Myocyte (in vitro differentiated cells): ENCODE measurements at places on chromosomes 6 and 20.

DNA sequence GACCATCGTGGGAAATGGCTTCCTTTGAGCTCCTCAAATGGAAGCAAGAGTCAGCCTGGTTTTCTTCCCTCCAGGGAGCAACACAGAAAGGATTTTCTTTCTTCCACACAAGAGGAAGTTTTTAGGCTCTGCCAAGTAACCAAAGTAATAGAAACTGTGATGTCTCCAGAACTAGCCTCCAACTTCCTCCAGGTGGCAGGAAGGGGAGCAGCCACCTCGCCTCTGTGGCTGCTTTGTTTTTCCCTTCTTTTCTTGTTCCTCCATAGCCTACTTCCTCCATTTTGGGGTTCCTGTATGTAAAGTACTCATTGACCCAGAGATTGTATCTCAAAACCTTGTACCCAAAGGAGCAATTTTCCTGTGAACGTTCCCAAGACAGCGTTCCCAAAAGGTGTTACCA lies 32.7 kb upstream of the CCR6 start:
- DNase-seq: no peak

- peak; percentile 3 for DNase-seq
Measured at GRCh38 chr6:38997128-38997761, 51.3 kb upstream of the GLP1R start.

GRCh38 chr6:39791850-39792539 lies at the start of gene DAAM2:
Gene DAAM2, plus strand, starts transcription at chr6:39792376. Its CDS starts 63,927 bp downstream, at chr6:39856303.
- peak; percentile 61 for DNase-seq

DNA sequence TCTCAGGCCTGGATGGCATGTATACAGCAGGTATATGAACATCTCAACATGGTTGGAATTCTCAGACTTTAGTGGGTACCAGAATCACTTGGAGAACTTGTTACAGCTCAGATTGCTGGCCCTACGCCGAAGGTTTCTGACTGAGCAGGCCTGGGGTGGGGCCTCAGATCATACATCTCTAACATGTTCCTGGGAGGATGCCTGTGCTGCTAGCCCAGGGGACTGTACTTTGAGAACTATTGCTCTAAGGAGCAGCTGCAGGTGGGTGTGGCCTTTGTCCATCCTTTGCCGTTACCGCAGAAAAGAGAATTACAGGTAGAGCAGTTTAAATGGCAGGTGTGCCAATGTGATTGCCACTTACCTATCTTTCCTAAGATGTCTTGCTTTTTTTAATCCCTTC lies 310.5 kb upstream of the JAG1 start:
- DNase-seq: no peak

- DNase-seq: no peak
Measured at GRCh38 chr6:33383427-33384185, 8.0 kb upstream of the KIFC1 start.

- peak; percentile 43 for DNase-seq
Measured at GRCh38 chr6:152636021-152636608, 1.0 kb downstream of the SYNE1 start.

- DNase-seq: no peak
Measured at GRCh38 chr6:80733641-80734040, 627.2 kb downstream of the BCKDHB start.

DNA sequence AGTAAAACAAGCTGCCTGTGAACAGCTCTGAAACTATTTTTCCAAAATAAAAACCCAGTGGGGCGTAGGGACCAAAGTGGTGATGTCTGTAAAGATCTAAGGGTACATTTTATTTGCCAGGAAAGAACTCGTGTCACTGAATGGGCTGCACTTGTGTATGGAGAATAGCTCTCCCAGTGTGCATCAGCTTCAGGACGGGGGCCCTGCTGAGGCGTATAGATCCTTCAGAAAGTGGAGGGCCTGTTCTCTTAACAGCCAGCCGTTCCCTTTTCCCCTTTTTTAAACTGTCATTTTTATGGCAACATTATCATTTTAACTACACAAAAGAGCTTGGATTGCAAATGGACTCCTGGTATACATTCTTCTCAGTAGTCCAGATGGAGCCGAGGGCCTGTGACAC lies 137.3 kb downstream of the TMEM242 start:
- no peak for DNase-seq

DNA sequence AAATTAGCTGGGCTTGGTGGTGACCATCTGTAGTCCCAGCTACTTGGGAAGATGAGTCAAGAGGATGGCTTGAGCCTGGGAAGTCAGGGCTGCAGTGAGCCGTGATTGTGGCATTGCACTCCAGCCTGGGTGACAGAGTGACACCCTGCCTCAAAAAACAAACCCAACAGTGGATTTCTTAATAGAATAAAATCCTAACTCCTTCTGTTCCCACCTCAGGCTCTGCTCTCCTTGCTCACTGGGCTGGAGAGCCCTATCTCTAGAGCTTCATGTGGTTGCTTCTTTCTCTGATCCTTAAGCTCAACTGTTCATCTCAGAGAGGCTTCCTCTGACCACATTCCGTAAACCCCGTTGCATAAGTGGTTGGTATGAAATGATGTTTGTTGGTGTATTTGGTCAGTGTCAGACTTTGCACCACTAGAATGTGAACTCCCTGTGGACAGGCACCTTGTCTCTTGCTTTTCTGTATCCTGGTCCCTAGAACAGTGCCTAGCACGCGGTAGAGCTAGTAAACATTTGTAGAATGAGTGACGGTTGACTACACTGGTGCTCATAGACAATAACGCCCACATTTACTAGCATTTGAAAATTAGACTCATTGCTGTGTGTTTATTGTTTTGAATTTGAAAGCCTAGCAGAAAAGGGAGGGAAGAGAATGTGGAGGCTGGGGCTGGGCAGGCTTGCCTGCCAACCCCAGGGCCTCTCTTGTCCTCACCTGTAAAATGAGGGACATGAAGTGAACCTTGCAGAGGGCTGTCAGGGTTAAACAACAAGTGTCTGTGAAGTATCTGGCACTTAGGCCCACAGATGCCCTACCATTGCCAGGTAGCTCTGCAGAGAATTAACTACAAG lies 4.2 kb downstream of the MAPRE1 start:
- peak; percentile 43 for DNase-seq

DNA sequence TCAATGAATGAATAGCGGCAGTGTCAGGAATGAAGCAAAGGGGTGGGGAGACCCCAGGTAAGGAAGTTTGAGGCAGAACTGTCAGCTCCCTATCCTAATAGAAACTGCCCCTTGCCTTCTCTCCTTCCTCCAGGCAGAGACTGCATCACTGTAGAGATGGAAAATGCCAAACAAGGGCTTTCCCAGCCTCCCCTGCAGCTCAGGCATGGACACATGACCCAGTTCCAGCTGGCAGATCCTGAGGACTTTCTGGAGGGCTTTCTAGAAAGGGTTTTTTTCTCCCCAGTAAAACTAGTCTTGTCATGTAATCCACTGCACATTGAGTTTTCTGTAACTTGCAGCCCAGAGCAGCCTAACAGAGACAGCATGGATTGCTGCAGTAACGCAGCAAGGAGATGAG lies 17.9 kb upstream of the PNPLA1 start:
- DNase-seq: no peak

- no peak for DNase-seq
Measured at GRCh38 chr20:23032750-23033078, 2.4 kb upstream of the SSTR4 start.

- DNase-seq: peak; percentile 69
Measured at GRCh38 chr6:139996253-139996834, 621.9 kb upstream of the CITED2 start.

DNA sequence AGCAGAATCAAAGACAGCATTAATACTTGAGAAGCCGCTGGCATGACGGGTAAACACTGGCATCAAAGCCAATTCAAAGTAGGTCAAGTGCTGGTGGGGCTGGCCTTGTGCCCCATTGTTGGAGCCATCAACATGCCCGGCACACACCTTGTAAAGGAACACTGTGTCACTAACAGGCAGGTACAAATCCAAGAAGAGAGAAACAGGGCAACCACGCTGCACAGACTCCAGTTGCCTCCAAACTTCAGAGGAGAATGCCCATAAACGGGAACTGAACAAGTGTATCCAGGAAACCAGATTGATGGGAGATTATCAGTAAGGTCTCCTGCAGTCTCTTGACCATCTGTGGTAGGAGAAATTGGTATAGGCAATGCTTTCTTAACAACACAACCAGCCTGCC lies 127.0 kb upstream of the STXBP5 start:
- DNase-seq: no peak

- no peak for DNase-seq
Measured at GRCh38 chr6:143765422-143766184, 77.5 kb upstream of the LTV1 start.

DNA sequence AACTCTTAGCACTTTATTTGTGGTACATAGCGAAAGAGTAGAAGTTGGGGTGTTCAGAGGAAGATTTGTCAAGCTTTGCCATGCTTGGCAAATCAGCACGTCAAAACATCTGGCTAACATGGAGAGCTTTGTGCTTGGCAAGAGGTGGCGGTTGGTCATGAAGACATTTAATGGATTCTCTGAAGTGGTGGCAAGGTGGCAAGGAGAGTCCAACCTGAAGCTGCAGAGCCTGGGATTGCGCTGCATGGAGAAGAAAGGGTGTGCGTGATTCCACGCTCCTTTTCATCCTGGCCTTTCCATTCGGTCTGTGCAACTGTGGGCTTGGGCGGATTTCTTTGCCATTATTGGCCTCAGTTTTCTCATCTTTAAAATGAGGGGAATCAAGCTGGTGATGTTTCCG lies 3.1 kb downstream of the PYGB start:
- no peak for DNase-seq

- no peak for DNase-seq
Measured at GRCh38 chr6:63886341-63886740, 250.7 kb downstream of the PHF3 start.

DNA sequence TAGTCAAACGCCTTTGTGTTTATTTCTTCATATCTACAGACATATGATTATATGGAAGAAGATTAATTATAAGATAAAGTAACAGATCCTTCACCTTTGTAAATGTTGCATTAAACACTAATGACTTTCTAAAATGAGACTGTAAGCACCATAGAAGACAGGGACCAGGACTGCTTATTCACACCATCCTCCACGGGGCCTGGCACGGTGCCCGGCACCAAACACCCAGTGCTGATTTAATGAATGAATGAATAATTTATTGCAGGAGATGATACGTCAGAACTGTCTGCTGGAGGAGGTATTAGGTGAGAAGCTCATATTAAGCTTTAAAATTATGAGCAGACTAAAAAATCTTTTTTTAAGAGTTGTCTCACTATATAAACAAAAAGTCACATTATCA lies 88.3 kb downstream of the SLX4IP start:
- DNase-seq: no peak

- no peak for DNase-seq
Measured at GRCh38 chr20:11675920-11676629, 241.6 kb upstream of the BTBD3 start.

- peak; percentile 40 for DNase-seq
Measured at GRCh38 chr6:125078602-125079321, 74.8 kb upstream of the TPD52L1 start.

DNA sequence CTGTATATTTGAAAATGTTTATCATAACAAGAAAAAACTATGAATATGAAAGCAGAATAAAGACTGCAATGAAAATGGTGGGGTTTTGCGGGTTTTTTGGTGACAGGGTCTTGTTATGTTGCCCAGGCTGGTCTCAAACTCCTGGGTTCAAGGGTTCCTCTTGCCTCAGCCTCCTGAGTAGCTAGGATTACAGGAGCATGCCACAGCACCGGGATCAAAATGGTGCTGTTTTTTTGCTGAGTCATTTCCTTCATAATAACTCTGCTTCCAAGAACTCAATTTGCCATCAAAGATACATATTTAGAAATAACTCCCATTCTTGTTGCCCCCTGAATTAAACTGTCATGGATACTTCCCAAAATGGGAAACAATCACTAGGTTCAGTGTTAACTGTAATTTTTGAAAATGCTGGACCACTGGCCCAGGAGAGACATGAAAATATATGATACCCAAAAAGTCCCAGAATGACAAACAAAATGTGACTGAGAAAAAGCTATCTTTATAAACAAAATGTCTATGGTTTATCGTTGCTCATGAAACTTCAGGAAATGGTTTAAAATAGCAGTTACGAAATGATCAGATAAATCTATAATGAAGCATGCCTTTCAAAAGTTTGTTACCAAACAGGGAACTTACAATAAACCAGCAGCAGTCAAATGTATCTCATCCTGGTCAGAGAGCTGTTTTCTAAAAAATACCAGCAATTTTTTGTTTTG lies 32.2 kb downstream of the ILRUN start:
- DNase-seq: peak; percentile 26

DNA sequence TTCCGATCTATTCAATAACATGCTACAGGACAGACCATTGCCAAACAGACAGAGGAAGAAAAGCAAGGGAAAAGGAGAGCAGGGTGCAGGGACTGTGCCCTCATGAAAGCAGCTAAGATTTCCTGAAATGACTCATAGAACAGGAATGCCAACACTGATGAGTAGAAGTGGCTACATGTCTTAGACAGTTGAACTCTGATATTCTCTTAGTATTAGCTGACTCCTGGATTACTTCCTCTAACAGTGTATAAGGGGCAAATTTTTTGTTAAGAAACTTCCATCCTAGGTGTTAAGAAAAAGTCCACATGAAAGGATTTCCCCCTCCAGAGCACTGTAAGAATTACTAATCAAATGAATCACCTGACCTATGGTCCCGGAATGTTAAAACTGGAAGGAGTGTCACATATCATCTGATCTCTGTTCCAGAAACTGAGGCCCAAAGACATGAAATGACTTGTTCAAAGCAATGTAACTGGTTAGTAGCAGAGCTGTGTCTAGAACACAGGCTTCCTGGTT lies 224.9 kb downstream of the IBTK start:
- peak; percentile 76 for DNase-seq

GRCh38 chr6:20129290-20130088 lies 82.8 kb downstream of the MBOAT1 start:
- DNase-seq: no peak

GRCh38 chr20:33475381-33476152 lies 14.3 kb upstream of the CBFA2T2 start:
- DNase-seq: no peak

DNA sequence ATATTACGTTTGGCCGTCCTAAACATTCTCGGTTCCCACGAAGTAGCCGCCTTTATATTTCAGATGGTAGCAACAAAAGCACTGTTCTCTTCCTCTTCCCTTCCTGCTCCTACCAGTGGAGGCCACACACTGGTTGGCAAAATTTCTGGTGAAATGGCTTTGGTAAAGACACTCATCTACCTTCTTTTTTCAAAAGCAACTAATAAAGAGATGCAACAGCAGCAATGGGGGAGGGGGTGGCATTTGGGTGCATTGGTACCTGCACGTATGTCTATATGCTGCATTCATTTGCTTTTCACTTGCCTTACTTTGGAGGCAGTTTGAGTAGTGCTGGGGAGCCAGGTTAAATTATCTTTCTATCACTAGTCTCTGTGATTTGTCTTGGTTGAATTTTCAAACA lies 6.0 kb downstream of the POU3F2 start:
- DNase-seq: no peak
